Dermis lymphatic vessel endothelial cell (primary cell): ENCODE measurements at places on chromosomes 6 and 20. TPM values are rescaled to one million over a fixed set of nuclear protein-coding genes. Genes with fewer than 3 reads are reported as not detected.

FERMT1 gene
- total RNA-seq: under 0.01 TPM in 2 replicates

HLA-DRA gene
- total RNA-seq: 0.11 TPM in 1 of 2 replicates, not detected in the other

APOM gene
- total RNA-seq: 0.52 and 0.54 TPM in 2 replicates

CGA gene
- total RNA-seq: 0.11 TPM in 1 of 2 replicates, not detected in the other

MICB gene
- total RNA-seq: 7.5 and 7.9 TPM in 2 replicates

C6orf52 gene
- 0.26 TPM in 1 of 2 replicates, not detected in the other for total RNA-seq

MAS1 gene
- not detected in 2 replicates for total RNA-seq

IFT52 gene
- total RNA-seq: 28.6 and 37.4 TPM in 2 replicates

CDSN gene
- total RNA-seq: under 0.01 TPM in 1 of 2 replicates, not detected in the other

DEFB125 gene
- total RNA-seq: not detected in 2 replicates

GABRR2 gene
- total RNA-seq: 0.43 and 0.77 TPM in 2 replicates

SPATS1 gene
- total RNA-seq: 0.09 TPM in 1 of 2 replicates, not detected in the other

SSTR4 gene
- not detected in 2 replicates for total RNA-seq

SYCP2 gene
- total RNA-seq: 3.1 TPM in 2 replicates

C2 gene
- 0.17 and 0.22 TPM in 2 replicates for total RNA-seq

PGC gene
- not detected in 2 replicates for total RNA-seq

PTPN1 gene
- 22.3 and 27.7 TPM in 2 replicates for total RNA-seq

BACH2 gene
- 2.9 and 3.2 TPM in 2 replicates for total RNA-seq

FAM209B gene
- total RNA-seq: 0.22 TPM in 1 of 2 replicates, not detected in the other
